ENCODE measurements at places on chromosomes 13 and 19. TPM values are rescaled to one million over a fixed set of nuclear protein-coding genes. Genes with fewer than 3 reads are reported as not detected.

LILRA1 gene
- 0.51 TPM for total RNA-seq

CRX gene
- total RNA-seq: not detected

PRDX2 gene
- total RNA-seq: 304 TPM

RFXAP gene
- total RNA-seq: 5.3 TPM

ZIC5 gene
- total RNA-seq: not detected

ADGRE3 gene
- not detected for total RNA-seq

GPR18 gene
- total RNA-seq: not detected

LILRB3 gene
- 3.0 TPM for total RNA-seq

NUDT15 gene
- 9.6 TPM for total RNA-seq

ZNF470 gene
- 5.5 TPM for total RNA-seq

DNA sequence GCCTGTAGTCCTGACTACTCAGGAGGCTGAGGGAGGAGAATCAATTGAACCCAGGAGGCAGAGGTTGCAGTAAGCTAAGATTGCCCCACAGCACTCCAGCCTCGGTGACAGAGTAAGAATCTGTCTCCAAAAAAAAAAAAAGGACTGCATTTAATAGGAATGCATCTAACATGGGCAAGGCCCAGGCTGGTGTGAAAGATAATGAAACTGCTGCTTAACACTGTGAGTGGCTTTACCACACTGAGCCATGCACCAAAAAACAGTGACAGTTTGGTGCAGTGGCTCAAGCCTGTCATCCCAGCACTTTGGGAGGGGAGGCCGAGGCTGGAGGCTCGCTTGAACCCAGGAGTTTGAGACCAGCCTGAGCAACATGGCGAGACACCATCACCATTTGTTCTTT, 8.6 kb downstream of the GTF2F1 start:
- no peak for DNase-seq

- no peak for DNase-seq
These were observed 30.0 kb upstream of the KBTBD7 start for GRCh38 chr13:41224113-41225110.

GRCh38 chr19:38693380-38694223, 46.2 kb downstream of the ACTN4 start:
- peak; percentile 63 for DNase-seq

- DNase-seq: no peak
These were observed 2.2 kb upstream of the DUS3L start for GRCh38 chr19:5793188-5793587.

DNA sequence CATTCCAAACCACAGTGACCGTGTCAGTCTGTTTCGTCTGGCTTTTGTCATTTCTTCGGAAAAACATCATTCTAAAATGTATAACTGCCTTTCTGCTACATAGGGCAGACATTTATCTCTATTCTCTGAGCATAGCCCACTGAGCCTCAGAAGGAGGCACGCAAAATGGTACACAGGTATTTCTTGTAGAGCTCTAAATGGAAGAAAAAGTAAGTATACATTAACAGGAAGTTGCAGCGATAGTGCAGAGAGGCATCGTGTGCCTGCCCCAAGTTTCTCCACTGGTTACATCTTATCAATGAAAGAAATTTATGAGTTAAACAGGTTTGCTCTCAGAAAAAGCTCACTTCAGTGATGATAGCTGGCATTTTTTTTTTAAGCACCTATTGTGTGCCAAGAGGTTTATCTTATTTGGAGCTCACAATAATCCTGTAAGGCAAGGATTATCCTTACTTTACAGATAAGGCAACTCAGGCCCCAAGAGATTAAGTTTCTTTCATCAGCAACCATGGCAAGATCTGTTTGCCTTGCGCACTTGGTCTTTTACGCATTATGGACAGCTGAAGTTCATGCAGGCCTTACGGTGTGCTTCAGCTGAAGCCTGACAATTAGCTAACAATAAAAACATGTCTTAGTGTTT, 1.2 kb upstream of the RCBTB2 start:
- peak; percentile 27 for DNase-seq

GRCh38 chr13:32989942-32990341, 26.3 kb upstream of the KL start:
- DNase-seq: no peak

- no peak for DNase-seq
These were observed 316.3 kb downstream of the TBC1D4 start for GRCh38 chr13:75165543-75166230.

DNA sequence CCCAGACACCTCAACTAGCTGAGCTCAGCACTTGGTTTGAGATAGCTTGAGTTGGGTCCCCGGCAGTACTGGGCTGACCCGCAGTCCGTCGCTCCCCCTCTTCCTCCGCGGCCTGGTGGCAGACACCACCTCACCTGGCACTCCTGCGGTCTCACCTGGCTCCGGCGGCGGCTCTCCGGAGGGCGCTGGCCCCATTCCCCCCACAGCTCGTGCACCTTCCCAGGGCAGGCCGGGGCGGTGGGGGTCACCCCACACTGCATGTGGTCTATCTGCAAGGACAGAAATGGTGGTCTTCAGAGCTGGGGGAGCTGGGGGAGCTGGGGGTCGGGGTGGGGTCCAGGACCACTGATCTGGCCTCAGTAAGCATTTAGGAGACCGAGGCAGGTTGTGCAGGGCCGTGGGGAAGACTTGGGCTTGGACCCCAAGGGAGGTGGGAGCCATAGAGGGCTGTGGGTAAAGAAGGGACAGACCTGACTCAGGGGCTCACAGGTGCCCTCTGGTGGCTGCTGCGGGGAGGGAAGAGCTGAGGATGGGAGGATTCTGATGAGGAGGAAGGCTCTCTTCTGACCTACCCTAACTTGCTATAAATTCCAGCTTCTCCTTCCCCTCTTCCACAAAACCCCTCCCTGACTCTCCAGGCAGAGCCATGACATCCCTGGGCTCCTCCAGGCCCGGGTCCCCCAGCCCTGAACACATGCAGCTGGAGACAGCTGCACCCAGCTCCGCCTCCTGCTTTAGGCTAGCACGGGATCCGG, 6.7 kb upstream of the PLIN4 start:
- DNase-seq: peak; percentile 70

GRCh38 chr13:49347650-49348385, 96.0 kb downstream of the CAB39L start:
- DNase-seq: no peak

GRCh38 chr13:32530841-32531253, 7.7 kb downstream of the N4BP2L2 start:
- peak; percentile 70 for DNase-seq

DNA sequence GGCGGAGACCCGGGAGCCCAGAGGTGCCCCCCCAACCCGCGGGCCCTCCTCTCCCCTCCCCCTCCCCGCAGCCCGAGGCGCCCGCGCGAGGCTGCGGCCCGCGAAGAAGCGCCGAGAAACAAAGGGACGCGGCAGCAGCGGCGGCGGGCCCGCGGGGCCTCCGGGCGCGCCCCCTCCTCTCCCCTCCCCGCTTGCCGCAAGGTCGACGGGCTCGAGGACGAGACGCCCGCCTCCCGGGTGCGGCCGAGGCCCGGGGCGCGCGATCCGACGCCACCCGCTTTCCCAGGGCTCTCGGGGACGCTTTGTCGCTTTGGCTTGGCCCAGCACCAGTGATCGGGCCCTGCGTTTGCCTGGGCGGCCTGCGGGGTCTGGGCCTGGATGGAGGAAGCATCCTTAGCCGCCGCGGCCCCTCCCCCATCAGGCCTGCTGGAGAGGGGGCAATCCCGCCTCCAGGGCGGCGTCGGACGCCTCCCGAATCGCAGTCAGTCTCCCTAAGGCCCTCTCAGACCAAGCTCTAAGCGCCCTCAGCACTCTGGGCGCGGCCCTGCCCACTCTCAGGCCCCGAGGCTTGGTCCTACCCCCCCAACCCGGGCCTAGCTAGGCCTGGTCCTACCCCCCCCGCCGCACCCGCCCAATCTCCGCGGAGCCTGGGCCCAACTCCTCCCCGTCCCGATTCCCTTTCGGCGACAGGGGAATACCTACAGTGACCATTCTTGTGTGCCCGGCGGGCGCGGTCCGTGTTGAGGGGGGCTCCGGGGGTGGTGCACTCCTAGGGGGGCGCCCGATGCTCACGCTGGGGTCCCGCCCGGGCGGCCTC, 740 bp downstream of the ELAVL3 start:
- no peak for DNase-seq

Measured in tongue (tissue), 3 donors.